ENCODE measurements at places on chromosomes 13 and 19. TPM values are rescaled to one million over a fixed set of nuclear protein-coding genes. Genes with fewer than 3 reads are reported as not detected.

SLC6A16 gene
- total RNA-seq: not detected

FGF14 gene
- total RNA-seq: 0.14 TPM

AMER2 gene
- not detected for total RNA-seq

KLK3 gene
- not detected for total RNA-seq

LSR gene
- 0.55 TPM for total RNA-seq

APOC4 gene
- not detected for total RNA-seq

KLK14 gene
- not detected for total RNA-seq

CDK8 gene
- 16.6 TPM for total RNA-seq

C19orf85 gene
- total RNA-seq: not detected

AP1M1 gene
- total RNA-seq: 57.2 TPM

SKA3 gene
- total RNA-seq: 2.3 TPM

APC2 gene
- total RNA-seq: 0.28 TPM

KCNK6 gene
- 19.5 TPM for total RNA-seq

ZNF256 gene
- 3.8 TPM for total RNA-seq

ZNF835 gene
- 0.18 TPM for total RNA-seq

PRKD2 gene
- total RNA-seq: 12.4 TPM

BCAM gene
- total RNA-seq: 5.0 TPM

C2CD4C gene
- total RNA-seq: not detected

HSD17B14 gene
- 6.8 TPM for total RNA-seq

PSG3 gene
- total RNA-seq: not detected

UQCRFS1 gene
- total RNA-seq: 26.4 TPM

All from smooth muscle cell of bladder (primary cell).